ENCODE measurements at places on chromosomes 6 and 20. TPM values are rescaled to one million over a fixed set of nuclear protein-coding genes. Genes with fewer than 3 reads are reported as not detected.

- no peaks in the 10 kb centered on the region for H3K36me3 ChIP-seq
- no peaks in the 10 kb centered on the region for H3K27me3 ChIP-seq
- H3K4me1 ChIP-seq, result no peaks in the 10 kb centered on the region
- DNase-seq, result no peak
These were observed 217.1 kb downstream of the FARS2 start for GRCh38 chr6:5478380-5478779.

DNA sequence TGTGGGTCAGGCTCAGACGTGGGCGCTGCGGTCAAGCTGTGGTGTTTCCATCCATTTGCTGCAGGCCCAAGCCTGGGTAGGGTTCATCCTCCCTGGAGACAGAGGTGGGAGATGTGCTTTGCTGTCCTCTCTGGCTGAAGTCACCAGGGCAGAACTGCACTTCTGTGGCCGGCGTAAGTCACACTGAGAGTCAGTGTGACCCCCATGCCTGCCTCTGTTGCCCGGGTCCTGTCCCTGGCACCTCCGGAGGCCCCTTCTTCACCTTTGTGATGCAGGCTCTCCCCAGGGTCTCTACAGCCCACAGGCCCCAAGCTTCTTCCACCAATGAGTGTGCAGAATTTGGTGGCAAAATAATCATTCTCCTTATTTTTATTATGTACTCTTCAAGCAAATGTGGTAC is 53.8 kb upstream of the DACT2 start:
- H3K4me3 ChIP-seq, result no peak overlapping the region
- no peak overlapping the region for H3K27ac ChIP-seq
- no peaks in the 10 kb centered on the region for H3K27me3 ChIP-seq
- H3K4me1 ChIP-seq, result no peaks in the 10 kb centered on the region

- no peak overlapping the region for H3K4me3 ChIP-seq
- no peaks in the 10 kb centered on the region for H3K36me3 ChIP-seq
- no peak overlapping the region for H3K27ac ChIP-seq
- no peak for DNase-seq
These were observed 247.7 kb downstream of the GMDS start for GRCh38 chr6:1997702-1998101.

DNA sequence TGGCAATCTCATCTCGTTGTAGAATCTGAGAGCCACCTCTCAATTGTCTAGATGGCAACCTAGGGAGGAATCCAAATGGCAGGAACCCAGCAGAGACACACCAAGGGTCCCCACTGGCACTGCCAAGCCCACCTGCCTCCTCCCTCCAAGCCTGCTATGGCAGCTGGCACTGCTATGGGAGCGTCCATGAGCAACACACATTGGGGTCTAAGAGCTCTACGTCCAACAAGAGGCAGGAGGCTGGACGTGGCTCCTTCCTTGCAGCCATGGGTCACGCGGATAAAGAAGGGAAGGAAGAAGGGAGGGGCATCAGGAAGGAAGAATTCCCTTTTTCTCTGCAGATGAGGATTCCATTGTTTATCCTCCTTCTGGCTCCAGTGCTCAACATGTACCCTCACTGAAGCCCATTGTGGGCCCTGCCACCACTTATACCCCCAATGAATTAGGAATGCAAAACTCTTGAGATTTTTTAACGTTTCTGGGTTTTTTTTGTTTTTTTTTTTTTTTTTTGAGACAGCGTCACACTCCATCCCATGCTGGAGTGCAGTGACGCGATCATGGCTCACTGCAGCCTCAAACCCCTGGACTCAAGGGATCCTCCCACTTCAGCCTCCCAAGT is 17.3 kb downstream of the ATP9A start:
- DNase-seq, result no peak
- no peak overlapping the region for H3K4me3 ChIP-seq
- no peak overlapping the region for H3K27ac ChIP-seq

- H3K36me3 ChIP-seq, result no peaks in the 10 kb centered on the region
- peaks cover 10% of the 10 kb centered on the region for H3K4me1 ChIP-seq
- H3K27ac ChIP-seq, result no peak overlapping the region
These were observed 842 bp downstream of the SLC25A27 start for GRCh38 chr6:46653439-46654195.

- H3K27me3 ChIP-seq, result no peaks in the 10 kb centered on the region
- no peak overlapping the region for H3K27ac ChIP-seq
- H3K4me1 ChIP-seq, result no peaks in the 10 kb centered on the region
- no peaks in the 10 kb centered on the region for H3K36me3 ChIP-seq
- H3K4me3 ChIP-seq, result no peak overlapping the region
These were observed 573.3 kb downstream of the PKHD1 start for GRCh38 chr6:51513891-51514747.

DNA sequence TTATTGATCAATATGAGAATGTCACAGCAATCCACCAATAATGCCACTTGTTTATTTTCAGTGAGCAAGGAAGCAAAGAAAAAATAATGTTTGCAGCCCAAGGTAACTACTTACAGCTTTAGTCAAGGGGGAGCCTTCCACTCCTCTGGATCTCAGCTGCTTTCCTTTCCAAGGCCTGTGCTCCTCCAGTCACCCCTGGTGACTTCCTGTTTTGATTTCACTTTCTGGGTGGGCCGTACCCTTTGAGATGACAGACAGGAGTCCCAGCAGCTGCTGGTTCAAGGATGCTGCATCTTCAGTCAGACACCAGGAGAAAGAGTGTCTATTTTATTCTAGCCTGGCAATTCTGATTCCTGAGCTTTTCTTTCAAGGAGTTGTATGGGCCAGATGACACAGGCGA is 5.6 kb upstream of the VNN2 start:
- H3K27ac ChIP-seq, result no peak overlapping the region
- DNase-seq, result peak; percentile 4
- H3K4me3 ChIP-seq, result no peak overlapping the region
- no peaks in the 10 kb centered on the region for H3K27me3 ChIP-seq
- no peaks in the 10 kb centered on the region for H3K36me3 ChIP-seq
- no peaks in the 10 kb centered on the region for H3K4me1 ChIP-seq

TMEM170B gene
- polyA plus RNA-seq, result 2.1 TPM

Measured in cardiac muscle cell (in vitro differentiated cells and primary cell).